ENCODE measurements at places on chromosomes 3 and 15.

GRCh38 chr3:177196008-177196455 lies 1.2 kb downstream of the TBL1XR1 start:
- no peak for DNase-seq

GRCh38 chr3:30945291-30945690 lies 50.8 kb upstream of the GADL1 start:
- DNase-seq = no peak

- DNase-seq = no peak
These were observed 17.5 kb downstream of the LSG1 start for GRCh38 chr3:194654443-194654842.

GRCh38 chr3:102156426-102156825 lies 278.4 kb upstream of the ZPLD1 start:
- DNase-seq = no peak

DNA sequence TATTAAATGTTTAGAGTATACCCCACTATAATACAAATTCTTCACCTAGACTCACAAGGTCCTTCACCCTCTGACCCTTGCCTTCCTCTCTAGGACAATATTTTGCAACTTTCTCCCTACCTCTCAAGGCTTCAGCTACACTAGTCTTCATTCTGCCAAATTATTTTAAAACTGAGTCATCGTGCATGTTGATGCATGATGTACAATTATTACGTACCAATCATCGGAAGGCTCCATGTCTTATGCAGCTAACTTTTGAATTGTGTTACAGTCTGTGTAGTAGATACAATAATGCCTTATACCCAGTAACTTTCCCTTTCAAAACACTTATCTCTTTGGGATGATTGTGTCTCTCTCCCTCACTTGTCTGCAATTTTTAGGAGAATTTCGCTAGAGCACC lies 98.5 kb upstream of the ROBO2 start:
- no peak for DNase-seq

GRCh38 chr3:189316296-189317019 lies 144.7 kb downstream of the TPRG1 start:
- DNase-seq = no peak

Measured in nucleus accumbens (tissue), 56 donors.